Naive thymus-derived CD4-positive, alpha-beta T cell (primary cell): ENCODE measurements at places on chromosomes 5 and 9. TPM values are rescaled to one million over a fixed set of nuclear protein-coding genes. Genes with fewer than 3 reads are reported as not detected.

CACNA1B gene
- polyA plus RNA-seq: not detected

KIF27 gene
- polyA plus RNA-seq: 2.0 TPM

SOX30 gene
- polyA plus RNA-seq: 0.17 TPM

FBXW2 gene
- 31.5 TPM for polyA plus RNA-seq

PITX1 gene
- polyA plus RNA-seq: not detected
